ENCODE measurements at places on chromosomes 7 and 10.

DNA sequence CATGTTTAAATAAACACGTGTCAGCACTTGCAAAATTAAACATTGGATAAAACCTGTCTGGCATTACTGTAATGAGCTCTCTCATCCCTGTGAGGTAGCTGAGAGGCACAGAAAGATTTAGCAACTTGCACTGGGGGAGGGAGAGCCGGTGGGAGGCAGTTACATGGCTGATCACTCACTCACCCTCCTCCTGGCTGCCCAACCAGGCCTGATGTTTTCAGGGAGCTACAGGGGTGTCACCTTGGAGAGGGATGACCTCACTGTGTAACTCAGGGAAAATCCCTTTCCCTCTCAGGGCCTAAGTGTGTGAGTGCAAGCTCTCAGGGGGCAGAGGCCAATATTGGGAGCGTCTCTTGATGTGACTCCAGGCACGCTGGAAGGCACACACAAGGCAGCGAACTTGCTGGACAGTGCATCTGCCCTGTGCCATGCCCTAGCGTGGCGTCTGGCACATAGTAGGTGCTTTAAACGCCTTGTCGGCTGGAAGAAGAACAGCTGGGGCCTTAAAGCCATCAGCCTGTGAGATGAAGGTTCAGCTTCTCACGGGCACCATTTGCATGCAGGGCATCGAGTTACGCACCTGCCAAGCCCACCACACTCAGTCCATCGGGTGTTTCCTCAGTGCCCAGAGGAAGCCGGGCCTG lies 51.1 kb downstream of the ELFN1 start:
- DNase-seq: no peak

GRCh38 chr7:86012971-86013370 lies 630.7 kb upstream of the GRM3 start:
- DNase-seq: no peak

GRCh38 chr10:75435291-75435690 lies 3.9 kb downstream of the LRMDA start:
- DNase-seq: no peak

- DNase-seq: peak; percentile 36
Observed at GRCh38 chr7:149496642-149497391, 792 bp downstream of the ZNF746 start.

- no peak for DNase-seq
Observed at GRCh38 chr7:116167177-116167576, 43.2 kb upstream of the TES start.

DNA sequence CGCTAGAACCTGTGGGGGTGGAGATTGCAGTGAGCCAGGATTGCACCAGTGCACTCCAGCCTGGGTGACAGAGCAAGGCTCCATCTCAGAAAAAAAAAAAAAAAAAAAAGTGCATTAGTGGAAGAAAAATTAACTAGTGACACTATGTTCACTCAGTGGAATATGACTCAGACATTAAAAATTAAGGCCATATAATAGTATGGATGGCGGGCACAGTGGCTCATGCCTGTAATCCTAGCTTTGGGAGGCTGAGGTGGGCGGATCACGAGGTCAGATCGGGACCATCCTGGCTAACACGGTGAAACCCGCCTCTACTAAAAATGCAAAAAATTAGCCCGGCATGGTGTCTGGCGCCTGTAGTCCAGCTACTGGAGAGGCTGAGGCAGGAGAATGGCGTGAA lies 3.4 kb downstream of the PHYH start:
- DNase-seq: no peak

DNA sequence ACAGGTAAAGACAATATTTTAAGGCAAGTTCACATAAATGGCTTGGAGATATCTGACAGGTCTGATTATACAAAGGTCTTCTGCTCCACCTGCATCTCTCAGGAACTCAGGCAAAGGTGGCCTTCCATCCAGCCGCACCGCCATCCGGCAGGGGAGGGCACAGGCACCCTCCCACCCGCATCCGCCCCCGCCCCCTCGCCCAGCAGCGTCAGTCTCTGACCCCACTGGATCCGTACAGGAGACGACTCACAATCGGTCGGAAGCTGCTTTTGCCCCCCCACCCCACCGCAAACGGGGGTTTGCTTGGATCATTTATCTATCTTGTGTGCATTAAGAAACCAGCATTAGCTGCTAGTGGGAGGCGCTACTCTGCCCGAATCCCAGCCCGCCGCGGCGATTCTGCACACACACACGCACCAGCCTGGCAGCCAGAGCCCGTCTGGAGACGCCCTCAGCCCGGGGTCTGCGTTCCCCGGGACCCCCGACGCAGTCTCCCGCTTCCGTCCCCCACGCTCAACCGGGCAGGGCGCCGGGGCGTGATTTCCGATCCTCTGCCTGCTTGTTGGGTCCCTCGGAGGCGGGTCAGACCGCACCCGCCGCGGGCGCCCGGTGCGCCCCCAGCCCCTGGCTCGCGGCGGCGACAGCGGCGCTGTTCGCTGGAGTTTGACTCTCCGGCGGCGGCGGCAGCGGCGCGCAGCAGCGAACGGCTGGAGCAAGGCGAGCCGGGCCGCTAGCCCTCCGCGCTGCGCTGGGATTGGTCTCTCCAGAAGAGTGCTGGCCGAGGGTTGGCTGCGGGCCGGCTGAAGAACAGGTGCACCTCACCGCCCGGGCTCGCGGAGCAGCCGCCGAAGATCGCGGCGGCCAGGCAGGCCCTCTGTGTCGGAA lies 820 bp upstream of the NRG3 start:
- DNase-seq: no peak

GRCh38 chr7:84195295-84196060 lies 889 bp upstream of the SEMA3A start:
- no peak for DNase-seq

DNA sequence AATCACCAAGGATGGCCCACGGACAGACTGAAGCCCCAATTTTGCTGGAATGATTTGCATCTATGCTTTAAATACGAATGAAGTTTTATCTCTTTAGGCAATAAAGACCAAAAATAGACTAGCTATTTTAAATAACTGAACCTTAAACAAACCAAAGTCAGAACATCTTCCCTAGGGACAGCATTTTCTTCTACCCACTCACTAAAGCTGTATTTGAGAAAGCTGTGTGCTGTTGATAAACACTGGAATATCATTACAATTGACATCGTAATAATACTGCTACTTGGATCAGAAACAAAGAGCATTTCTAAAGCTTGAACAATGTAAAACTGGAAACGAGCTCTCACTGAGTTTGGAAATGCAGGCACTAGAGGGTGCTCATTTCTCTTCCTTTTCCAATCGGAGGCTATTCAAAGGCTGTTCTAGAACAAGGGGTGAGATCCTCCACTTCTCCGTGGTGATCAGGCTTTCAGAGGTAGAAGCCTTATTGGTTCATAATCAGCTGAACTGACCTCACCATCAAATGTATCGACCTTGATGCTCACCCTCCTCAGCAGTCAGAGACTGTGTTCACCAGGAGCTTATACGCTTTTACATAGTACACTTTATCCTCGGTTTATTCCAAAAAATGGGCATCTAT lies 225.3 kb upstream of the PRSS1 start:
- no peak for DNase-seq

DNA sequence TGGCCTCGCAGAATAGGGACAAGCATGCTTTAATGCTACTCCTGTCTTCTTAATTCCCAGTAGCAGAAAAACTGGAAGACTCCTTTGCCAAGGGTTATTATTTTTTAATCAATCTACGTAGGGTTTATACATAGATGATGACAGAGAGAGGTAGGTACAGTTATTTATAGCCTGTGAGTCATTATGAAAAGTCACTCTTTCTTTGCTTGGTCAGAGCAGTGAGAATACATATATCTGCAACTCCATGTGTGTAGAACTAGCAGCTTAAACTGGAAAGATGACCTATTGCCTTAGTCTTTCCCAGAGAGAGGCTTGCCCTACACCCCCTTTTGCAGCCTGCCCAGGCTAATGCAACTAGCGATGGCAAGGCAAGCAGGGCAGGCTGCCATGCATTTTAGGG lies 1050.6 kb downstream of the NRG3 start:
- no peak for DNase-seq

DNA sequence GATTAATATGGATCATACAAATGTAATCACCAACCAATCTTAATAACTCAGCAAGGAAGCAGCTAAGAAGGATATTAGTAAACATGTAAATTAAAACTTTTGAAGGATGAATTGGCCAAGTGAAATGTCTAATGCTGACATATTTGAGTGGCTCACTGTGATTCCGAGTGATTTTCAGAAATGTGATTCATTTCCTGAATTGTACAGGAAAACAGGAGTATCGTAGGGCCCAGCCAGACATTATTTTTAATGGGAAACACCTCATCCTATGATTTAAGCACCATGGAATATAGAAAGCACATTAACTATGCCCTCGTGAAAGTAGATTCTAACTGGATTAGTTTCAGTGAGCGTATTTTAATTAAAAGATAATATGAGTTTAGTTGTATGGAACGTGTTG lies 82.3 kb downstream of the LHFPL3 start:
- no peak for DNase-seq

GRCh38 chr10:111207500-111207899 lies 130.7 kb downstream of the ADRA2A start:
- DNase-seq: no peak

DNA sequence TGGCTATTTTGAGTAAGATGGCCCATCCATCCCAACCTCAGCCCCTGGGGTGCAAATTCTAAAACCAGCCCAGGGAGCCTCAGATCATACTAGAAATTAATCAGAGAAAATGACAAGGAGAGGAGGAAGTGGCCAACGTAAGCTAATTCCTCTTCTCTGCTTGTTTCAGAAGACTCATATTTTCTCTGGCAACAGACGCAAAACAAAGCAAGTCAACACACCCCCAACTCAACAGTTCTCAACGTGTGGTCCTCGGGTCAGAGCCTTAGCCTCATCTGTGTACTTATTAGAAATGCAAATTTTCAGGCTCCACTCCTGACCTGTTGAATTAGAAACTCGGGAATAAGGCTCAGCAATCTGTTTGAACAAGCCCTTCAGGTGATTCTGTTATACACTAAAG lies 413.9 kb upstream of the AUTS2 start:
- no peak for DNase-seq

- DNase-seq: no peak
Observed at GRCh38 chr10:26365681-26366358, 72.3 kb upstream of the APBB1IP start.

DNA sequence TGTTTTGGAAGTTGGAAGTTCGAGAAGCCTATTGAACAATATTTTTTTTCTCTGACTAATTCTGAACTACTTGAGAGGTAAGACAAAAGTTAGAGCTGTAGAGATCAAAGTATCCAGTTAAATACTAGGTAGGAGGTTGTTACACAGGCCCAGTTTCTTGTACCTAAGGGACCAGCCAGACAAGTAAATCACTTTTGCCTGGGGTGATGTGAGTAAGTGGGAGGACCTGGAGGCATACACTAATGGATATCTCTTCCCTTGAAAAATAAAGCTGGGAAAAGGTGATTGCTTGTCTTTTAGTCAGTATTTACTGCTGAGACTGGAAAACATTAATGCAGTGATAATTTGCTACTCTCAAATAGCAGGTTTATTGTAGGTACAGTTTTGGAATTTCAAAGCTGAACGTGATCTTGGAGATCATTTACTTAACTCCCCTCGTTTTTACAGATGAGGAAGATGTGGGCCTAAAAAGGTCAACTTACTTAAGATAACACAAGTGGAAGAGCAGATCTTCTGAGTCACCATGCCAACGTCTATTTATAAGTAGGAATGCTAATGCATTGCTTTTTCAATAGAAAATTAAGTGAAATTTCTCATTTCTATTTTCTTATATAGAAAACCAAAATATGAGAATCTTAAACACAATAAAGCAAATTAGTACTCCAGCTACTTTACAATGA lies 181.3 kb downstream of the PPP1R9A start:
- no peak for DNase-seq

DNA sequence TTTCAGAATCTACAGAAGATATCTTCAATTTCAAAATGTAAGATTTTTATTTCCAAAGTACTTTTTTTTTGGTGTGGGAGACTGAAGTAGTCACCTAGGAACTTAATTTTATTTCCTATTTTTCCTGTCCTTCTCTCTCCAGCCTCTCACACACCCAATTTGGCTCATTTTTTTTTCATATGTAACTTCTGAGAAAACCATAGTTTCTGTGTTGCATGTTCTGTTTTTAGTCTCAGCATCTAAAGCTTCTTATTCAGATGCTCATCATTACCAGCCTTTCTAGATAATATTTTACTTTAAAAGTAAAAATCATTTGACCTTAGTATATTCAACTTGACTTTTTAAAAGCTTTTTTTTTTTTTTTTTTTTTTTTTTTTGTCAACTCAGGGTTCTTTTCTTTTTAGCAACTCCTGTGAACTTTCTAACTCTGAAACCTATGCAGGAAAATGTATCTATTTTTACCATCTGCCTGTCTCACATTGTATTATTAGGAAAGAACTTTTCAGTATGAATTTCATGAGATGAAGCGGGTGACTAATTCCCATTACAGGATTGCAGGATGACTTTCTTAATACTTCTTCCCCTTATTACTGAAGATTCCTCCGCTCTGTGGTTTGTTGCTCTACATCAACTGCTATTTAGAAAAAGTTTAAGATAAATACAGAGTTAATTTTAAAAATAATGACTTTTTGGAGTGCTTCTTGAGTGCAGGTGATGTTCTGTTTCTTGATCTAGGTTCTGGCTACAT lies 73.6 kb upstream of the LSM8 start:
- DNase-seq: no peak
